ENCODE measurements at places on chromosomes 2 and 18. TPM values are rescaled to one million over a fixed set of nuclear protein-coding genes. Genes with fewer than 3 reads are reported as not detected.

- H3K36me3 ChIP-seq = no peaks in the 10 kb centered on the region
- no peak for DNase-seq
- peaks cover 41% of the 10 kb centered on the region for H3K27me3 ChIP-seq
- no peak overlapping the region for H3K27ac ChIP-seq
- H3K4me1 ChIP-seq = no peaks in the 10 kb centered on the region
Observed at GRCh38 chr2:26691161-26691560, 1.4 kb upstream of the KCNK3 start.

- peak overlapping the region; percentile 51 for H3K4me3 ChIP-seq
- H3K27me3 ChIP-seq = no peaks in the 10 kb centered on the region
- DNase-seq = peak; percentile 35
- no peaks in the 10 kb centered on the region for H3K4me1 ChIP-seq
- H3K27ac ChIP-seq = peak overlapping the region; percentile 85
Observed at GRCh38 chr2:234091432-234091879, 41.0 kb downstream of the SPP2 start.

DNA sequence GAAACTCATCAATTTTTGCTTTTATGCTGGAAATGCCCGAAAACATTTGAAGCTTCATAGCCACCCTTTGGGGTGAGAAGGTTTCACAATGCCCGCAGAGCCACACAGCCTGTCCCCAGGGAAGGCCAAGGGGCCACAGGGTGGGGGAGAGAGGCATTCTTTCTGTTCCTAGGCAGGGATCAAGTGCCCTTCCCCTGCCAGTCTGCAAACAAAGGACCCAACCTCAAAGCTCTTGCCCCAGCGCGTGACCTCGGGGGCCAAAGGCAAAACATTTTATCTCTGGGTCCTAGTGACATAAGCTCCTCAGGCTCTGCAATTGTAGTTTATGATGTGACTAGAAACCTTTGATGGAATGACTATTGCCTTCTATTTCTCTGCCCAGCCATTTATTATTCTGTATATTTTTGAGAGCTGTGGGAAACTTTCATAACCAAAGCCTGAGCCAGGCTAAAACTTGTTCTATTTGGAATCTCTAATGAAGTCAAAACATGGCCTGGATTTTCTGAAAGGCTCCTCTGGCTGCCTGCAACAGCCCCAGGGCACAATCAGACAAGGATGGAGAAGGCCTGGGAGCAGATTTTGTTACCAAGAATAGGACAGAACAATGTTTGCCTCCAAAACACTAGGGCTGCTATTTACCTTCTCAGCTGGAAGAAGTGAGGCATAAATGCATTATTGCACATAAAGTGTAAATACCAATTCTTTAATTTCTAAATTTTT is 137.2 kb upstream of the KCTD1 start:
- H3K36me3 ChIP-seq = no peaks in the 10 kb centered on the region
- H3K27ac ChIP-seq = peak overlapping the region; percentile 43
- no peaks in the 10 kb centered on the region for H3K27me3 ChIP-seq

GRCh38 chr2:30106543-30106942 is 40.3 kb upstream of the YPEL5 start:
- no peaks in the 10 kb centered on the region for H3K27me3 ChIP-seq
- DNase-seq = no peak
- no peaks in the 10 kb centered on the region for H3K36me3 ChIP-seq
- no peak overlapping the region for H3K4me3 ChIP-seq
- H3K27ac ChIP-seq = no peak overlapping the region

DNA sequence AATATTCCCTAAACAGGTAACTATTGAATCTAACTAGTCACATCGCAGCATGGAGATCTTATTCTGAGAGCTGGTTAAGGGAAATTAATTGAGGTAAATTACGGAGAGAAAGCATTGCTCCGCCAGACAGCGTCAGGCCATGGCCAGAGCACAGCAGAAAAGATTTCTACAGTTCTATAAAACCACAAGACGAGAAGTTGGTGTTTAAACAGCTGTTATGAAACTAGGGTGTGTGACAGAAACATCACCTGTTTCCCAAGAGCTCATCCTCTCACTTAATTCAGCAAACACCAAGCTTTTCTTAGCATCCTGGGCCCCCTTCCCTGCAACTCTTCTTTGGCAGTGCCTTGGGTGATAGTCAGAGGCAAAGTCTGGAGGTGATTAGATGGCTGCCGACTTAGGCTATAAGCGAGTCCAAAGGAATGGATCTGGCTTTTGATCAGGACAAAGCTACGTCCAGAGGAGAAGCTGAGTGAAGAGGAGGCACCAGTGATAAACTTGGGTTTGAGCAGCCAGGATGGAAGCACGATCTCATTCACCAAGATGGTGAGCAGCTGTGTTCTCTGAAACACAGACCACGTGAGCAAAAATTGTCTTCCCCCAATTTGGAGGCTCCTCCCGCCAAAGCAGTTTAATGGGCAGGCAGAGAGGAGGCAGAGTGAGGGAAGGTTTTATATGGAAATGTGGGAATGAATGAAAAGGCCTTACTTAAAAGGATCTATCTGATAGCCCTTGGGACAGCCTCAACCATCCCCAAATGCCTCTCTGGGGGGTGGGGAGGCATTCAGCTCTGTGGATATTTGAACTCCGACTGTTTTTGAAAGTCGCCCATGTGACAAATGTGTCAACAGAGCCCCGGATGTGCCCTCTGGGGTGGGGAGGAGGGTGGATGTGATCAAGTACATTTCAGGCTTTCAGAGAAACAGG is 57.8 kb downstream of the PKDCC start:
- peaks cover 8% of the 10 kb centered on the region for H3K4me1 ChIP-seq
- no peaks in the 10 kb centered on the region for H3K27me3 ChIP-seq
- H3K4me3 ChIP-seq = no peak overlapping the region
- peak overlapping the region; percentile 66 for H3K27ac ChIP-seq

DNA sequence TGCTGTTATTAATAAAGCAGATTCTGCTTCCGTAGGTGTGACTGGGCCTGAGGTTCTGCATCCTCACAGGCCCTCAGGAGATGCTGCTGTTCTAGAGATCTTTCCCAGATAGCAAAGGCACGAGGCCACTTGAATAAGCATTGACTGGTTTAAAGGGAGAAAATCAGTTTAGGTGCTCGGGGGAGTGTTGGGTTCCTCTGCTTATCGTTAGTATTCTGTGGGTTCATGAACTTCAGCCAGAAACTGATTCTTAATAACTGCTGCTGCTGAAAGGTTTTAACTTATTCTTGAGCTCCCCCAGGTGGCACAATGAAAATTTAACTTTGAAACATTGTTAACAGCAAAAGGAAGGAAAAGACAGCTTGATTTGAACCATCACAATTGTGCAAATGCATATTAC is 56.9 kb downstream of the ITGA6 start:
- no peak overlapping the region for H3K4me3 ChIP-seq
- H3K36me3 ChIP-seq = no peaks in the 10 kb centered on the region
- no peak overlapping the region for H3K27ac ChIP-seq
- DNase-seq = no peak
- H3K4me1 ChIP-seq = no peaks in the 10 kb centered on the region
- H3K27me3 ChIP-seq = no peaks in the 10 kb centered on the region

DNA sequence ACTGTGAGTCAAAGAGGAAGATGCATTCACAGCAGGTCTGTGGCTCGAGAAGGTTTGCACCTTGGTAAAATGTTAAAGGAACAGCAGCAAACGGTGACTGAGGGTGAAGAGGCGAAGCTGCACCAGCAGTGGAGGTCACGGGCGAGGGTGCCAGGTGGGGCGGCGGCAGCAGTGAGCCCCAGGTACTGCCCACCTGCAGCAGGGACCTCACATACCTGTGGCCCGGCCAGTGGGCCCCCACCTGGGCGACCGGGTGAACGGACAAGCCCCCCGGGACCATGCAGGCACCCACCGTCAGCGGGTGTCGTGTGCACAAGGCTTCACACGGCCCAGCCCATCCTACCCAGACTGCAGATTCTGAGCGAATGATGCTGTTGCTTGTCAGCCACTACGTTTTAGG is 23.6 kb upstream of the KCNG2 start:
- no peaks in the 10 kb centered on the region for H3K36me3 ChIP-seq
- peaks cover 57% of the 10 kb centered on the region for H3K27me3 ChIP-seq
- no peak for DNase-seq
- H3K4me1 ChIP-seq = no peaks in the 10 kb centered on the region

- no peak overlapping the region for H3K4me3 ChIP-seq
- no peaks in the 10 kb centered on the region for H3K27me3 ChIP-seq
- H3K4me1 ChIP-seq = no peaks in the 10 kb centered on the region
- H3K36me3 ChIP-seq = no peaks in the 10 kb centered on the region
Observed at GRCh38 chr2:193199322-193199721, 1004.6 kb upstream of the TMEFF2 start.

- no peak overlapping the region for H3K27ac ChIP-seq
- no peak overlapping the region for H3K4me3 ChIP-seq
- H3K4me1 ChIP-seq = no peaks in the 10 kb centered on the region
- H3K27me3 ChIP-seq = no peaks in the 10 kb centered on the region
- DNase-seq = no peak
Observed at GRCh38 chr2:40138314-40138713, 313.6 kb downstream of the SLC8A1 start.

The HOXD4 gene
- total RNA-seq = 5.8 TPM
